ENCODE measurements at places on chromosomes 7 and 10.

DNA sequence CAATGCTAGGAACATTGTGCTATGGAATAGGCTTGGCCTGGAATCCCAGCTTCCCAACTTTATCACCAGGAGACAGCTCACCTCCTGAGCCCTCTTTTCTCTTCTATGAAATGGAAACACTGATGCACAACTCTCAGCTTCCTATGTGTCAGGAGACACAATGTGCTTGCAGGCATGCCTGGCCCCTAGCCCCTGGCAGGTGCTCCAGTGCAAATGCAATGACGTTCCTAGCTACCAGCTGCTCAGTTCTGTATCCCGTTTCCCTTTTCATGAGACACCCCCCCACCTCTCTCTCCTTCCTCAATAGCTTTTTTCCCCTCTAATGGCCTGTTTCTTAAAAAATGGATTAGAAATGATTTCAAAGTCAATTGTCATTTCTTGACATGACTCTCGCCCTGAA lies 30.7 kb downstream of the HABP2 start:
- DNase-seq, result no peak

DNA sequence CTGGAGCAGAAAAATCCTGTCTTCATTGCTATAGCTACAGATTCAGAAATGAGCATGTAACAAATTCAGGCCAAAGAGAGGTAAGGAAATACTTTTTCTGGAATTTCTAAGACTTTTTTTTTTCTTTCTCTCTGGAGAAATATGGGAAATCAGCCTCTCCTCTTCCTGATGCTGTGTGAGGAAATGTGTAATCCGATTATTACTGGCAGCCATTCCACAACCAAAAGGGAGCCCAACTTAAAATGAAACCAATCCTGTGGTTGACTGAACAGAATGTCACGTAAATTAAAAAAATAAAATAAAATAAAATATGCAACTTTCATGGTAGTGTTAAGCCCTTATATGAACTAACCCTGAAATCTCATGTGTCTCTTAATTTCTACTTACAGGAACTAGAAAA lies 10.7 kb upstream of the POT1 start:
- DNase-seq, result no peak

DNA sequence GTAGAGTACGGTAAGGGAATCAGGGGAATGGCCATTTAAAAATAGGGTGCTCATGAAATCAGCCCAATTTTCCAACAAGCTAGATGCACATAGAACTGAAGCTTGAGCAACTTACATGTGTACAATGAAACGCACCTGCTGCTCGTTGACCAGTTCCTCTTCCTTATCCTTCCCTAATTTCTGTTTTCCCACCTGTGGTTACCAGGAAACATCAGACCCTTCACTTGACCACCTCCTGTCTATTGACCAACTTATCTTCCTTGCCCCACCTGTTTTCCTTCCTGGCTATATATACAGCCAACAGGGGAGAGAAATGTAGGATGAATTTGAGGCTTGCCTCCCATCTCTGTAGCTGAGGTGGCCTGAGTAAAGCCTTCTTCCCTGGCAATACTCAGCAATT lies 37.8 kb upstream of the RAPGEF5 start:
- no peak for DNase-seq

GRCh38 chr10:50807851-50808776 lies 68.4 kb downstream of the ASAH2B start:
- DNase-seq, result no peak

DNA sequence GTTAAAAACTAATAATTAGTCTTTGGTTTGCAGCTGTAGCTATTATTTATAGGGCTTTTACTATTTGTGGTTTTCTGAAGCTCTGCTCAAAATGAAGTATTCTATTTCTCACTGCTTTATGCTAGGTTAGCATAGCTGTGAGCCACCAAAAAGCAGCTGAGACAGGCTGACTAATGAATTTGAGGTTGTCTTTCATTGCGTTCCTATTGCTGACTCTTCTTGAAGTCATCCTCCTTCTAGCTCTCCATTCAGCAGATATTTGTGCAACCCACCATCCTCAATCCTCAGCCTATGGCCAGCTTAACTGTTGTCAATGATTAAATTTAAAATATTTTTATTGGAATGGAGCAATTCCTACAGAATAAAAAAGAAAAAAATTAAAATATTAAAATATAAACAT lies 2.1 kb upstream of the RALA start:
- DNase-seq, result no peak

- DNase-seq, result no peak
These were observed 69.7 kb downstream of the PRSS58 start for GRCh38 chr7:142188154-142188553.

DNA sequence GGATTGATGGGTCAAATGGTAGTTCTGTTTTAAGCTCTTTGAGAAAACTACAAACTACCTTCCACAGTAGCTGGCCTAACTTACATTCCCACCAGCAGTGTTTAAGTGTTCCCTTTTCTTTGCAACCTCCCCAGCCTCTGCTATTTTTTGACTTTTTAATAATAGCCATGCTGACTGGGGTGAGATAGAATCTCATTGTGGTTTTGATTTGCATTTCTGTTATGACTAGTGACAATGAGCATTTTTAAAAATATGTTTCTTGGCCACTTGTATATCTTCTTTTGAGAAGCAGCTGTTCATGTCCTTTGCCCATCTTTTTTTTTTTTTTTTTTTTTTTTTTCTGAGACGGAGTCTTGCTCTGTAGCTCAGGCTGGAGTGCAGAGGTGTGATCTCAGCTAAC lies 155.2 kb upstream of the BMPER start:
- DNase-seq, result no peak

- DNase-seq, result no peak
These were observed 124.3 kb upstream of the UNC5B start for GRCh38 chr10:71088054-71088453.

DNA sequence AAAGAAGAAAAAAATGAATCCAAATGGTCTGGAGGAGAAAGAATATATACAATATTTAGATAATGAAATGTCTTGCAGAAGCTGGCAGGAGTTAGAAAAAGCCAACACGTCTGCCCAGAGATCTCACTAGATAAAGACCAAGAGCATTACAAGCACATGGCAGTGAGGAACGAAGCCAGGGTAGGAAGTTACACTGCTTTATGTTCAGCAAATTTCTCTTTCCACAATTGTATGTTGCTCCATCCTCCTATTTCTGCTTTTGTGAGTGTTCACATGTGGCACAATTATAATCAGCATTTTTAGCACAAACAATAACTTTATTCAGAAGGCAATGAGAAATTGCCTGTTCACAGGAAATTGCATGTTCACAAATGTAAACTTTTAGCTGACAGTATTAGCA lies 53.7 kb downstream of the LRRC17 start:
- DNase-seq, result no peak

DNA sequence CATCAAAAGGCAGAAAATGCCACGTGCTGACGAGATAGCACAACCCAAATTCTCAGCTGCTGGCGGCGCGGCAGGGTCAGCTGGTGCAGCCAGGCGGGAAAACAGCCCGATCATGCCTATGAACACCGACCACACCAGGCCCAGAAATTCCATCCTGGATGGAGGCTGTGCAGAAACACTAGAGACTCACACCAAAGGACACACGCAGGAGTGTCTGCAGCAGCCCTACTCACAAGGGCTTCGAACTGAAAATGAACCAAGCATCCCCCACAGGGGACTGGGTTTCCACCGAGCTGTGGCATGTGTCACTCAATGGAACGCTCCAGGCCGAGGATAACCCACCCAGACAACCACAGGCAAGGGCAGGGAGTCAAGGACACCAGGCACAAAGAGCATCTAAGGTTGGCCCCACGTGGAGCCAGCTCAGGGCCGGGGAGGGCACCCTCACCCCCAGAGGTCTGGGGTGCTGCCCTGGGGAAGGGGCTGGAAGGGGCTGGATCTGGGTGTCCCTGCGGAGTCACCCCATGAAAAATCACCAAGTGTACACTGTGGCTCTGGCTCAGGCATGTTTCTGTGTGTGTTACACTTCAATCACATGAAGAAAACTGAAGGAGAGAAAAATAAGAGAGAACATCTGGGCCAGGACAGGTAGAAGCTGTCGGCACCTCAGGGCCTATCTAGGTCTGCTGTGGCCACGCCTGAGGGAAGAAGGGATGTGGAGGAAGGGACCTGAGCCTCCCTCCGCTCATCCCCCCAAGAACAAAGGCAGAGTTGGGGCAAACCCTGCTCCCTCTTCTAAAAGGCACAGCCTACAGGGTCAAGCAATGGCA lies 33.0 kb downstream of the RASGEF1A start:
- no peak for DNase-seq

DNA sequence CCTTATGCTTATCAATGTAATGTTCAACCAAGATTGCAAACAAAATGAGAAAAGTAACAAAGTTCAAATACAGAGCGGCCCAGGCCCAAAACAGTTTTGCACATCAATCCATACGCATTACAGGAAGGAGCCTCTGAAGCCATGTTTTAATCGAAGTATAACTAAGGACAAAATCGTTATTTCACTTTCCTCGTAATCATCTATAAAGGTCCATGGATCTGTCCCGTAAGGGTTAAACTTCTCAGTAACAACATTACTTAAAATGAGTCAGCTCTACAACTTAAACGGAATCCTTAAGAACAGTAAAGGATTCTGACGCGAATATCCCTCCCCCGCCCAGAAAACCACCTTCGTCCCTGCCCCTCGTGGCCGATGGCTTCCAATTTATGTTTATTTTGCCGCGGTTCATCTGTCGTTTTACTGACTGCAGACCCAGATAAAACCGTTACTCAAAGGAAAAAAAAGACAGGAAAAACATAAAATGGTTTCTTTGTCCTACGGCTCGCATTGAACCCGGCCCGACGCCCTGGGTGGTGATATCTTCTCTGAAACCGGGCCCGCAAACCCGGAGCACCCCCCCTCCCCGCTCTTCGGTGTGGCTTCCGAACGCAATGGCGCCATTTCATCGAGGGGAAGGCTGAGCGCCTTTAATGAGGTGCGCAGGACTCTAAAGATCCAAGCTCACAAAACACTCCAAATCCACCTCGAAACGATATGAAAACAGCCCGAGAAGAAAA lies 1.1 kb downstream of the HNRNPA2B1 start:
- DNase-seq, result peak; percentile 64

- no peak for DNase-seq
These were observed 508.5 kb downstream of the RPS24 start for GRCh38 chr10:78542141-78542489.

- no peak for DNase-seq
These were observed 44.4 kb downstream of the MCU start for GRCh38 chr10:72736176-72736827.

GRCh38 chr7:136234040-136234439 lies 256.9 kb upstream of the MTPN start:
- DNase-seq, result no peak

DNA sequence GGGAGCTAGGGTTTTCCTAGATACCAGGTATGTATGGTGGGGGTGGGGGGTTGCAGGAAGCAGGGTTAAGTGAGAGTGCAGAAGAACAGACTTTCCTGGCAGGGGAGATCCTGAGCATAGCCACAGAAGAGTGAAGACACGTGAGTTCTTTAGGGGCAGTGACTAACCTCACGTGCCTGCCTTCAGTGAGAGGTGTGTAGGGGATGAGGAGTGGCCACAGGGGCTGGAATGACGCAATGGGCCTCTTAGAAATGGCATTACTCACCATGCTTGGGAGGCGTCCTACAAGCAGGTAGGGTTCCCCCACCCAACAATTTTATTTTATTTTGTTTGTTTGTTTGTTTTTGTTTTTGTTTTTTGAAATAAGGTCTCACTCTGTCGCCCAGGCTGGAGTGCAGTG lies 698.6 kb upstream of the NRP1 start:
- DNase-seq, result no peak

DNA sequence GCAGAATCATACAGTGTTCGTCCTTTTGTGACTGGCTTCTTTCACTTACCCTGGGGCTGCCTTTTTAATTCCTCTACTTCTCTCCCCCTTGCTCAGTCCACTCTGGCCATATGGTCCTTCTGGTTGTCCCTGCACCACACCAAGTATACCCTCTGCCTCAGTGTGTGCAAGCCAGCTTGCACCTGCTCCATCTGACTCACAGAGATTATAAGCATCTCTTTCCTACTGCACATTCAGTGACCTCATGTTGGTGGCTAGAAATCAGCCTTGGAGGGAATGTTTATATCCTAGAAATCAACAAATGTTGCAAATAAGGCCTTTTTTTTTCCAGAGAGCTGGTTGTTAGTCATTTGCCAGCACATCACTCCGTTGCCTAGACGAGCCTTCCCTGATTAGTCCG lies 67.5 kb upstream of the C10orf90 start:
- no peak for DNase-seq

GRCh38 chr7:31211281-31211680 lies 129.2 kb downstream of the NEUROD6 start:
- DNase-seq, result no peak

DNA sequence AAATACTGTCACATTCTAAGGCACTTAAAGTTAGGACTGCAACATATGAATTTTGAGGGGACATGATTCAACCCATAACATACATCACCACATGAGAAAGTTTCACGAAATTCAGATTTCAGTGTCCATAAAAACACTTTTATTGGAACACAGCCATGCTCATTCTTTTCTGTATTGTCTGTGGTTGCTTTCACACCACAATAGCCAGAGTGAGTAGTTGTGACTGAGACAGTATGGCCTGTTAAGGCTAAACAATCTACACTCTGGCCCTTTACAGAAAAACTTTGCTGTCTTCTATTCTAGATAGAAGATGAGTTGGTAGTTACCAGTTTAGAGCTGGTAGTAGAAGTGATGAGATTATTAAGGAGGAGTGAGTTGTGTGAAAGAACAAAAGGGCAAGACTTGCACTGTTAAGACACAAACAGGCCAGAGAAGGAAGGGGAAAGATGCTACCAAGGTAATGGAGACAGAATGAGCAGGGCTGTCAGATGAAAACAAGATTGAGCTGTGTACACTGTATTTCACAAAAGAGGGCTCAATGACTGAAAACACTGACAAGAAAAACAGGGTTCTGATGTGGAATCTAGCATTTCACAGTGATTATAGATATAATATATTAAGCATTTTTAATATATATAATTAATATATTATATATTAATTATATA lies 108.6 kb downstream of the PPP1R3A start:
- no peak for DNase-seq

DNA sequence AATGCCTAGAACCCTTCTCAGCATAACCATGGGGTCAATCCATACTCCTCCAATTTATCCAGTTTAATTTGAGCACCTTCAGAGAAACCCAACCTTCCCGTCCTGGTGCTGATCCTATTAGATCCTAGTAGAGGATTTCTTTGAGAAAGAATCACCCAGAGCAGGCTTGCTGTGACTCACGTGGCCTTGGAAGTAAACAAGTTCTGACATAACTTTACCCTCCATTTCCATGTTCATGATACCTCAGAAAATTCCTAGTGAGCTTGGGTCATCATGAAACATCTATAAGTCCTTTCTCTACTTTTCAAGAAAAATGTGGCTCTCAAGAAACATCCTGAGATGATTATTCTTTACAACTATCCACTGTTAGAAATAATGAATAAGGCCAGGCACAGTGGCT lies 71.7 kb downstream of the PRLHR start:
- DNase-seq, result no peak

GRCh38 chr10:85317827-85318226 lies 989.4 kb downstream of the CCSER2 start:
- DNase-seq, result no peak

Measured in stimulated activated CD4-positive, alpha-beta T cell treated with anti-CD3 and anti-CD28 coated beads, Interleukin-4, amount 100 ng/mL, for 1 hour (primary cell).